Activated T-helper 17 cell treated with anti-CD3 and anti-CD28 coated beads, Interleukin-2, amount 50 U/mL, for 72 hours (primary cell): ENCODE measurements at places on chromosomes 12 and 14. TPM values are rescaled to one million over a fixed set of nuclear protein-coding genes. Genes with fewer than 3 reads are reported as not detected.

FGF6 gene
- not detected for total RNA-seq

IGF1 gene
- not detected for total RNA-seq

SLC10A1 gene
- not detected for total RNA-seq

DNA sequence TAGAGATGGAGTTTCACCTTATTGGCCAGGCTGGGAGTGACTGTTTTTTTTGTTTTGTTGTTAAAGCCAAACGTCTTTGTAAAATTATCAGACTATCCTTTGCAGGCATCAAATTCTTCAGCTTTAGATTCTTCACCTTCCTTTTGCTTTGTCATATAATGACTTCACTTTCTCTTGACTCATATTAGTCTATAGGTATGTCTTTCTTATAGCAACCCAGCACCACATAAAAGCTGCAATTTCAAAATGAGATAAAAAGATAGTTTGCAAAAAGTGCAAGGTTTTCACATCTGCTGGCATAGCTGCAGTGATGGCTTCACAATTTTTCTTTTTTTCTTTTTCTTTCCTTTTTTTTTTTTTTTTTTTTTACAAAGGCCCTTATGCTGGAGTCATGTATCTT, 39.2 kb downstream of the COX16 start:
- ATAC-seq: no peak

GRCh38 chr12:32558903-32559302, 120.2 kb upstream of the DNM1L start:
- peak; percentile 16 for ATAC-seq

- no peak for ATAC-seq
Observed at GRCh38 chr12:57727758-57728395, 10.7 kb downstream of the AGAP2 start.

DNA sequence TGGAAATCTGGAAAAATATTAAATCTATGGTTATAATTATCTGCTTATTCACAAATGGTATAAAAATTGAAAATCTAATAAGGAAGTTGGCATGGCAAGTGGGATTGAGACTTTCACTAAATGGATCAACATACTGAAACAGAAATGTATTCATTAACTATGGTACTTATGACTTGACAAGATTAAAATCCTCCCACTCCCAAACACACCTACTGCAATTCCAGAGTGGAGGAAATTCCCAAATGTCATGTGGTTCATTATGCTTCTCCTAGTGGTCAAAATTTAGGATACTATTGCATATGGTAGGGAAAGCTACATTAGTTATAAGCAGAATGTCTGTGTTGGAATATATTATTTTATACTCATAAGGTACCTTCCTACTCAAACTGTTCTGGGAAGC, 265.3 kb upstream of the PRICKLE1 start:
- ATAC-seq: no peak

- ATAC-seq: no peak
Observed at GRCh38 chr12:49582850-49583249, 14.9 kb upstream of the MCRS1 start.

DNA sequence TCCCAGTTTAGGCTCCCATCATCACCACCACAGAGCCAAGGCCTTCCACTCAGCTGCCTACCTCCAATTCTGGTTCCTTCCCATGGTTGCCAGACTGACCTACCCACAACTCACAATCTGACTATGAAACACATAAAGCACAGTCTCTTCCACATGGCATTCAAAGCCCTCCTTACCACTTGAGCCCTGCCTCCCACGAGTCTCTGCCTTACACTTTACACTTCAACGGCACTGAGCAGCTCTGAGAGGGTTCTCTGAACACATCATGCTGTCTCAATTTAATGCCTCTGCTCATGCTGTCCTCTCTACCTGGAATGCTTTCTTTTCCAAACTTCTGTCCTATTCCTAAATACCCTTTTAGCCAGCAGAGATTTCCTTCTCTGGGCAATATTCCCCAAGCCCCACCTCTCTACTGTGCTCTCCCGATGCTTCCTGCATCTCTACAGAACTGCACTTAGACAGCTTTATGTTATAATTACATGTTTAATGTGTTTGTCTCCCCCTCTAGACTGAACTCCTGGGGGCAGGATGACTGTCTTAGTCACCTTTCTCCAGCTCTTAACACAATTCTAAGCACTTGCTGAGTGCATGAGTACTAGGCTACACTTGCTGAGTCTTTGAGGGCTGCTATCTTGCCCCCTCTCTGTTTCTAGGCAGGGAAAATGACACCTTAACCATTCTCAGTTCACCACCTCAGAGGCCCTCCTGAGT, 23.5 kb downstream of the FMNL3 start:
- ATAC-seq: no peak

GRCh38 chr12:32603858-32604257, 75.2 kb upstream of the DNM1L start:
- peak; percentile 99 for ATAC-seq
